ENCODE measurements at places on chromosomes 12 and 14.

GRCh38 chr12:122350141-122350848 lies 72.2 kb downstream of the CLIP1 start:
- DNase-seq: peak; percentile 77

- no peak for DNase-seq
Measured at GRCh38 chr12:30582943-30583342, 112.7 kb downstream of the IPO8 start.

GRCh38 chr12:76967181-76967885 lies 88.5 kb upstream of the CSRP2 start:
- DNase-seq: no peak

DNA sequence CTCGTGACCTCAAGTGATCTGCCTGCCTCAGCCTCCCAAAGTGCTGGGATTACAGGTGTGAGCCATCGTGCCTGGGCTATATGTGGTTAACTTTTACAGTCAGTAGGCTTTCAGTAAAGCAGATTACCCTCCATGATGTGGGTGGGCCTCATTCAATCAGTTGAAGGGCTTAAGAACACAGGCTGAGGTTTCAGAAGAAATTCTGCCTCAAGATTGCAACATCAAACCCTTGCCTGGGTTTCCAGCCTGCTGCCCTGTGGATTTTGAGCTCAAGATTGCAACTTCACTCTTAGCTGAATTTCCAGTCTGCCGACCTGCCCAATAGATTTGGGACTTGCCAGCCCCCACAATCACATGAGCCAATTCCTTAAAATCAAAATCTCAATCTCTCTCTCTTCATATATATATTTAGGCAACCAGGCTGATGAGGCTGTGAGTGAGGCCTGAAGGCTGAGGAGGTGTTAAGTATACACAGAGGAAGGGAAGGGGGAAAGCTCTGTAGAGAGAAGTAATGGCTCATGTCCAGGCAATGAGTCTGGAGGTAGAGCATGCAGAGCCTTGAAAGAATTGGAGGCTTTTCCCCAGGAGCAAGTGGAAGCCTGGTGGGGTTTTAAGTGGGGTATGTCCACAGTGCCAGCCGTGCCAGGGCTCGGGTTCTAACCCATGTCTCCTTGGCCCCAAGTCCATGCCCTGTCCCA lies 33.3 kb upstream of the ACTN1 start:
- no peak for DNase-seq

DNA sequence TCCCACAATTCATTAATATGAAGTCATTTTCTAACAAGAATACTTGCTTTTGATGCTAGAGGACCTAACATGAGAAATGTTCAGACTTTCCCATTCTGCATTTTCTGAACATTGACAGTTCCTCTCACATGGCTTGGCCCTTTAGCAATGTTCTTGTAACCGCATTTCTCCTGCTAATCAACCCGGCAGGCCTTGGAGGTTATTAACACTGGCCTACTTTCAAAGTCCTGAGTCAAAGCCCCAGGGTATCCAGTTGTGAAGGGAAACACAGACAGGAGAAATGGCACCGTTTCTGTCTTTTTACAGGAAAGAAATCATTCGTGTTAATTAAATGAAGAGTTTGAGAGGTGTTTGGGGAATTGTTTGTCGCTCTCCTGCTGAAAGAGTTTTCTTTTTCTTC lies 446.5 kb upstream of the MIS18BP1 start:
- no peak for DNase-seq

DNA sequence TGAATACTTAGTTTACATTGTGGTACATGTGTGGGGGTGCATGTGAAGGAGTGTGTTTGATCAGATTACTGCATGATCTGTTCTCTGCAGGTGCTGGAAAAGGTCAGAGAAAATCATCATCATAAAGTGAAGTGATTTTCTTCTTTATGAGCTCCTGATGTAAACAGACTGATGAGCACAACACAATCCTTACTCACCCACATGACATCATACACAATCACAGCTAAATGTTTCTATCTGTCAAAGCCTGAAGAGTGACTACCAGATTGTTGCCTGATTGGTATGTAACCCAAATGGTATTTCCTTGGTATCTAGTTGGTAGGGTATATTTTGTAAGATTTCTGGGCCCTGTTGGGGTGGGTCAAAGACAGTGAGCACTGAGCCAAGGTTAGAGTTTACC lies 270.8 kb downstream of the FOXG1 start:
- DNase-seq: peak; percentile 29

DNA sequence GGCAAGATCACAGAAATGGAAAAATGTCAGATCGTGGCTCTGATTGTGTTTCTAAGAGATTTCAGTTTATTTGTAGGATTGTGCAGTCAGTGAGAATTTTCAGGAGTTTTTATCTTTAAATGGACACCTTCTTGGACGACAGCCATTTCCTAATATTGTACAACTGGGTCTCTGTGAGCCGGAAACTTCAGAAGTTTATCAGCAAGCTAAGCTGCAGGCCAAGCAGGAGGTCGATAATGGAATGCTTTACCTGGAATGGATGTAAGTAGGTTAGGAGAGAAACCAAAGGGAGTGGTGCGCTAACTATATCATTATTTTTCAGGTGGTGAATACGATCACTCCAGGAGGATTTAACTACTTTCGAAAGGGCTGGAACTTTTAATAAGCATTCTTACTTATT lies 26.4 kb downstream of the APAF1 start:
- DNase-seq: peak; percentile 38

DNA sequence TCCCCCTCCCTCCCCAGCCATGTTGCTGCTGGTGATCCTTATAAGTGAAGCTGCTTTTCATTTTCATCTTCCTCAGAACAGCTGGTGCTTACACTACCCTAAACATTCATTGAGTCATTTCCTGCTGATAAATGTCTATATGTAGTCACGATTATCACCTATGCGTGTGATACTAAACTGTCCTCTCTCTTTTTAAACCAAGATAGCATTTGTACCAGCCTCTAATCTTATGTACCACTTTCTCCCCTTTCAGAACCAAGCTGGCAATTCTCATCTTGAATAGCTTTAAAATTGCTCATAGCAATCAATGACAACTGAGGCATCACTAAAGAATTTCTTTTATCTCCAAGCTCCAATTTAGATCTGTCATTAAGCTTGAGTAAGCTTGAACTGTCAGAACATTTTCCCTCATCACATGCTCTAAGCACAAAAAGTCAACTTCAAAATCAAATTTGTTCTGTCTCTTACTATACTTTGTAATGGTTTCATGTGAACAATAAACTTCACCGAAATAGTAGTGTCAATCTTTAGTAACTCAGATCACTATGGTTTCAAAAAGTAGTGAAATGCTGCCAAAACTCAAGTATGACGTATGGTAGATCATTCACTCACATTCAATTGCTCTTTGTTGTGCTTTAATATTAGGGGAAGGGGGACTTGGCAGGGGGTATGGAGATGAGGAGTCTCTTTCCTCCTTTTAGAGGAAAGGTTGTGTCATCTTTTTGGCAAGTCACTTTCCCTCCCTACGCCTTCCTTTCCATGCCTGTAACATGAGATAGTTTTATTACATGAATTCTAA lies 178.1 kb upstream of the NOVA1 start:
- peak; percentile 83 for DNase-seq

- DNase-seq: no peak
Measured at GRCh38 chr14:28116716-28117115, 649.9 kb upstream of the FOXG1 start.

DNA sequence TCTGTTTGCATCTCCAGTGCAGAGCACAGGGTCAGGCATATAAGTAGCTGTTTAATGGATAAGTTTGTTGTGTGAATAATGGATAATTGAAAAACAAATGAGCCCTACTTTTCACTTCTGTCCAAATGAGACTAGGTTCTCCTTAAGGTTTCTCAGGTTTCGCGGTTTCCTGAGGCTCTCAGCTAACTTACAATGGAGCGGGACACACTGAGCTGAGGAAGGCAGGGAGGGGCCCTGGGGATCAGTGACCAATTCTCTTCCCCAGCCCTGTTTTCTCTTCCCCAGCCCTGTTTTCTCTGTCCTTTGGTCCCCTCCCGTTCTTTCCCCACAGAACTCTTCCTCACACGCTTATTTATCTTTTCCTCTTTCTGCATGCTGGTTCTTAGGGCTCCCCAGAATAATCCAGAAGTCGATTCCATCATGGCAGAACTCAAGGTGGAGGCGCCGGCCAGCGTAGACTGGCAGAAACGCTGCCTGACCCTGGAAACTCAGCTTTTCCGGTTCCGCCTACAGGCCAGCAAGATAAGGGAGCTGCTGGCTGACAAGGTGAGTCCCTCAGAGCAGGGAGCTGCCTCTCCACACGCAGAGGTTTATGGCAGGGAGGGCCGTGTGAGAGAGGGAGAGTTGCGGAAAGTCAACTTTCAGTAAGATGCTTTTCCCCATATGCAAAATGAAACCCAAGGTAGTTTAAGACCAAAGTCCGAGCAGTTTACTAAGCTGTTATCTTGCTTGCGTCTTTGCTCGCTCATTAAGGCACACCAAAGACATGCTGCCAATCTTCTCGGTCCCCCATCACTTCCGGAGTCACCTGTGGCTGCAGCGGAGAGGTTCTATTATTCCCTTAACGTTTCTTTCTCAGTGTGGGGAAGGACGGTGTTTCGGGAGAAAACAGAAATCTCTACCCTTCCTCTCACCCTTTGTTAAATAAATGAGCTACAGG lies 8.6 kb downstream of the PLEKHH1 start:
- DNase-seq: no peak

GRCh38 chr14:38723277-38723676 lies 379.8 kb downstream of the SEC23A start:
- DNase-seq: peak; percentile 16

GRCh38 chr12:22396253-22396652 lies 61.7 kb upstream of the ST8SIA1 start:
- DNase-seq: no peak

- no peak for DNase-seq
Measured at GRCh38 chr14:75081660-75082229, 12.3 kb downstream of the ZC2HC1C start.

- DNase-seq: peak; percentile 95
Measured at GRCh38 chr14:63192085-63192484, 12.2 kb upstream of the RHOJ start.

DNA sequence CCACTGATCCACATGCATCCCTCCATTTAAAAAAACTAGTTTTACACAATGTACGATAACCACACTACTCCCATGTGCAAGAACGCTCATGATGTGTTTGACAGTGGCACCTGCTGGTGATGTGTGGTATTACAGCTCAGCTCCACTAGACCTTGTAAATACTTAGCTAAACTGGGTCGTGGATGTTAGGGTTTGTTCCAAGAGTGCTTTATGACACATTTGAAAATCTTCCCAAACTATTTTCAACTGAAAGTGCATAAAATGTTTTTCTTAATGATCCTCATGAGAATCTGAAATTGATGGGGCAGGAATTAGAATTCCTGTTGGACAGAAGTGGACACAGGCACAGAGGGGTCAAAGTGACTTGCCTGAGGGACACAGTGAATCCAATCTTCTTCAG lies 99.2 kb downstream of the SCARB1 start:
- DNase-seq: peak; percentile 82

DNA sequence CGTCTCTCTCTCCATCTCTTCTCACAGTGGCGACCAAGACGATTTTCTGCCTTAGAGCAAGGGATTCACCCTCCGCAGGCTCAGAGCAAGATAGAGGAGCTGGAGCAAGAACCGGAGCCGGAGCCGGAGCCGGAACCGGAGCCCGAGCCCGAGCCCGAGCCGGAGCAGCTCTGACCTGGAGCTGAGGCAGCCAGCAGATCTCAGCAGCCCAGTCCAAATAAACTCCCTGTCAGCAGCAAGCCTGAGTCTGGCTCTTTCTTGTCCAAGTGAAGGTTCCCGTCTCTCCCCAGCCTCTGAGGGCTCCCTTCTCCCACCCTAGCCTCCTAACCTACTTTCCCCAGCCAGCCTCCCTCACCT lies 5.9 kb downstream of the LAG3 start:
- DNase-seq: no peak

DNA sequence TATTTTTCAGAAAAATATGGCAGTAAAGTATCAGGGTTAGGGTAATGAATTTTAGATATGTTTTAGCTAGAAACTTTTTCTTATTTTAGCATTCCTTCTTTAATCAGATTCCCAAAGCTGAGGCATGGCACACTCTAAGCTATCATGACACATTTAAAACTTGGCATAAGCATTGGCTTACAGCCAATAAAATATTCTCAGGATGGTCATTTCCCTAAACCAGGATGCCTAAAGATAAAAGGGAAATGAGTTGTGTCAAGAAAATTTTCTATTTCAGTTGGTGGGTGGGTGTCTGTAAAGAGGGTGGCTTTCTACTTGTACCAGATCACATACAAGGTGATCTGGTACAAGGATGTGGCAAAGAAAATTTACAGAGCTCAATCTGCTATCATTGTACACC lies 47.8 kb downstream of the PEBP1 start:
- DNase-seq: peak; percentile 82

DNA sequence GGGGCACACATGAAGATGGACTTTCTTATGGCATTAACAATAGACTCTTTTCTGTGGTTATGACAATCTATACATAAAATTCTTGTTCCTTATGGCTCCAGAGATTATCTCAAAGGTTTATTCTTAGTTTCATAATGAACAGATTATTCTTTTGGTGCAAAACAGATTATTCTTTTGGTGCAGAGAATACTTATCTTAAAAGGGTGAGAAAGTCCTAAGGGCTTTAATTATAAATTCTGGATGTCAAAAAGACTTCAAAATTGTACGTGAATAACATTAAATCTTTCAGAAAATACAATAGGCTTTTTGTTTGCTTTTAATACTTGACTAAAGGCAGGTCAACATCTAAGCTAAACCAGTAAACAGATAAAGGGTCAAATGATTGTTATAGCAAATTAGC lies 69.3 kb downstream of the MNAT1 start:
- no peak for DNase-seq

- peak; percentile 39 for DNase-seq
Measured at GRCh38 chr12:90253674-90254181, 545.1 kb upstream of the ATP2B1 start.

DNA sequence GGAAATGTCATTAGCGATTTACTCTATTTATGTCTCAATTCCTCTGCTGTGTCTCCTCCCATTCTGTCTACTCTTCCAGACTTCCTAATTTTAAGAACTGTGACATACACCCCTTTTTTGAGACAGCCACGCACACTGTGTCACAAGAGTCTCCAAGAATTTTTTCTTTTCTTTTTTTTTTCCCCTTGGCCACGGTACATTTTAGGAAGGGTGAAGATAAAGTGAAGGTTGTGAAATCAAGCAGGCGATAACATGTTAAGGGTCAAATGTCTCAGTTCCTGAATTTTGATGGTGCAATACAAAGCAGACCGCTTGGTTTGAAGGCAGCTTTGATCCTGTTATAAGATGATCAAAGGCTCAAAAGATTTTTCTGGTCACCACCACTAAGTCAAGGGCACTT lies 4.3 kb downstream of the OLR1 start:
- no peak for DNase-seq

GRCh38 chr12:120710031-120710804 lies at the start of gene UNC119B:
Gene UNC119B, plus strand, starts transcription at chr12:120710458. Its CDS starts 17 bp downstream, at chr12:120710475.
- peak; percentile 61 for DNase-seq

- no peak for DNase-seq
Measured at GRCh38 chr14:103199124-103199523, 75.9 kb downstream of the TNFAIP2 start.

DNA sequence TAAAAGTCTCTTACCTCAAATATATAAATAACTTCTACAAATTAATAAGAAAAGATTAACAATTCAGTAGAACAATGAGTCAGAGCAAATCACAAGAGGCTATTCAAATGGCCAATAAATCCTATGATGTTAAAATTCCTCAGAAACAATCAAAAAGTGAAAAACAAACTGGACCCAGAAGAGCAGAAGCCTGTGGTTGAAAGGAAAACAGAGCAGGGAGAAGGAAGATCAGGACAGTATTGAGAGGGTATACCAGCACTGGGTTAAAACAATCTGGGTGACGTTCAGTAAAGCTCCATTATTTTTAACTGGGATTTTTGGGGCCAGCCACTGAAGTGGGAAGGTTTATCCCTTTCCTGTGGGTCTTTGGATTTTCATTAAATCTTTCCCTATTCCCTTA lies 39.7 kb upstream of the PCED1B start:
- no peak for DNase-seq
